ENCODE measurements at places on chromosomes 12 and 14.

- no peak for DNase-seq
Observed at GRCh38 chr12:63450816-63451215, 217.5 kb downstream of the DPY19L2 start.

- DNase-seq: no peak
Observed at GRCh38 chr12:3279415-3279780, 202.2 kb downstream of the TSPAN9 start.

GRCh38 chr12:26520869-26521268 is 312.1 kb downstream of the ITPR2 start:
- no peak for DNase-seq

DNA sequence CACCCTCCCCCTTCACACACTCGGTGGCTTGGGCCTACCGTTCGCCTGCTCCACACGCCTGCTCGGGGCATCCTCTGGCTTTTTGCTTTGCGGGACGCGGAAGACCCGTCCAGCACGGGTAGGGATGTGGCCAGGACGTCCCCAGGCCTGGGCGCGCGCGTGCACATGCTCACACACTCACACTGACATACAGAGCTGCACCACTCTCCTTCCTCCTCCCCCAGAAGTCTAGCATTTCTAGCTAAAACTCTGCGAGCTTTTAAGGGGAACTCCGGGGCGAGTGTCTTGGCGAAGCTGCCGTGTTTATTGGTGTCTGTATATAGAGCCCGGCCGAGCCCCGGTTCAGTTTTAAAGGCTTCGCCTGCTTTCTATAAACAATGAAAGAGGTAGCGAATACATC is 5.0 kb downstream of the TBX5 start:
- DNase-seq: no peak

DNA sequence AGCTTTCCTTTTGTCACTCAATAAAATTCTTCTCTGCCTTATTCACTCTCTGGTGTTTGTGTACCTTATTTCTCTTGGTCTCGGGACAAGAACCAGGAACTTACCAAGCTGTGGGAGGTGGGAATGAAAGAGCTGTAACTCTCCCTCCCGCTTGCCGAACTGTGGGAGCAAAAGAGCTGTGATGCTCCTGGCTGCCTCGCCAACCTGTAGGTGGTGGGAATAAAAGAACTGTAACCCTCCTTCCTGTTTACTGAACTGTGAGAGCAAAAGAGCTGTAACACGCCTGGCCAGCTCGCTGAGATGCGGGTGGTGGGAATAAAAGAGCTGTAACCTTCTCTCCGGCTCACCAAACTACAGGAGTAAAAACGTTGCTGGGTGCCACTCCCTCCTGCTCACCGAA is 314.1 kb upstream of the LRIG3 start:
- no peak for DNase-seq

- DNase-seq: no peak
Observed at GRCh38 chr12:120039711-120040110, 50.7 kb downstream of the BICDL1 start.

DNA sequence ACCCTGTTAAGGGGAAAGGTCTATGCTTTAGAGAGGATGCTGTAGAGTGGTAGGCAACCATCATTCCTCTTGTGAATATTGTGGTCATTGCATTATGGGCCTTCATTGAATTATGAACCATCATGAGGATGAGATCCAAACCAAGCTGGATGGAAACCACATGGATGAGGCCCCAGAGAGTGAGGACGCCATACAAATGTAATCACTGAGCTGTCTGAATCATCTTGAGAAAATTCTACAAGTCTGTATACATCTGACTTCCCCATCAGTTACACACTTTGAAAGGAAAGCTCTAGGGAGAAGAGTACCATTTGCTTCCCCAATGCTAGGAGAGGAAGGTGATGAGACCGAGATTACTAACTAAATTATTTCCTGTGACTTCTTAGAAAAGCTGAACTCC is 172.9 kb downstream of the CACNA1C start:
- no peak for DNase-seq

- no peak for DNase-seq
Observed at GRCh38 chr14:53231171-53231570, 78.0 kb upstream of the DDHD1 start.

GRCh38 chr14:77554207-77554606 is 55.6 kb upstream of the ISM2 start:
- no peak for DNase-seq

DNA sequence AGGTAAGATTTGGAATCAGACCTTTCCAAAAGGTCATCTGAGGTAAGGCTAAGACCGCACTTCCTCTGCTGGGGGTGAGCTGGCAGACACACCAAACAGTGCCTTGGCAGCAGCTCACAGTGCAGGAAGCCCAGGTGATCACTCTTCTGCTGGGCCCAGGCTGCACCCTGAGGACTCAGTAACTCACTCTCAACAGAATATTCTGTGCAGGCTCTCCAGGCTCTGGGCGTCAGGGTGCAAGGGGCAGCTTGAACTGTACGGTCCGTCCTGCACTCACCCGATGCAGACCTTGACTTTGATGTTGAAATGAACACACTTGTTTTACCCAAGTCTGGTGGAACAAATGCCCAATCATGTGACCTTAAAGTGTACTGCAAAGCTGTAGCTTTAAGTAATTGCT is 6.0 kb downstream of the ALKBH2 start:
- DNase-seq: no peak

DNA sequence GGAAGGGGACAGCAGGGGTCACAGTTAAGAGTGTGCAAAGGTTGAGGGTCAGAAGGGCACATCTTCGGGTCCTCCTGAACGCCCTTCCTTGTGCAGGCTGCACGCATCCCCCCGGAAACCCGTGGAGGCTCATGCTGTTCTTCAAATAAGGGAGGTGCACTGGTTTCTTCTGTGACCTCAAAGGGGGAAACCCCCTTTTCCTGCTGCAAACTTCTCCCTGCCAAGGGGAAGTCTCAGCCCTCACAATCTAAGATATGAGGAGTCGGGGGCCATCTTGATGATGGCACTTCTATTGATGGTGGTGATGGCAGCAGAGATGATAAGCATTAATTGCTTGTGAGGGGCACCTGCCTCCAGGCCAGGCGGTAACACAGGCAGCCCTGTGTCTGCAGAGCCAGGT is 40.0 kb downstream of the ISCA2 start:
- DNase-seq: no peak

- DNase-seq: peak; percentile 11
Observed at GRCh38 chr12:9364224-9365176, 156.3 kb upstream of the PZP start.

DNA sequence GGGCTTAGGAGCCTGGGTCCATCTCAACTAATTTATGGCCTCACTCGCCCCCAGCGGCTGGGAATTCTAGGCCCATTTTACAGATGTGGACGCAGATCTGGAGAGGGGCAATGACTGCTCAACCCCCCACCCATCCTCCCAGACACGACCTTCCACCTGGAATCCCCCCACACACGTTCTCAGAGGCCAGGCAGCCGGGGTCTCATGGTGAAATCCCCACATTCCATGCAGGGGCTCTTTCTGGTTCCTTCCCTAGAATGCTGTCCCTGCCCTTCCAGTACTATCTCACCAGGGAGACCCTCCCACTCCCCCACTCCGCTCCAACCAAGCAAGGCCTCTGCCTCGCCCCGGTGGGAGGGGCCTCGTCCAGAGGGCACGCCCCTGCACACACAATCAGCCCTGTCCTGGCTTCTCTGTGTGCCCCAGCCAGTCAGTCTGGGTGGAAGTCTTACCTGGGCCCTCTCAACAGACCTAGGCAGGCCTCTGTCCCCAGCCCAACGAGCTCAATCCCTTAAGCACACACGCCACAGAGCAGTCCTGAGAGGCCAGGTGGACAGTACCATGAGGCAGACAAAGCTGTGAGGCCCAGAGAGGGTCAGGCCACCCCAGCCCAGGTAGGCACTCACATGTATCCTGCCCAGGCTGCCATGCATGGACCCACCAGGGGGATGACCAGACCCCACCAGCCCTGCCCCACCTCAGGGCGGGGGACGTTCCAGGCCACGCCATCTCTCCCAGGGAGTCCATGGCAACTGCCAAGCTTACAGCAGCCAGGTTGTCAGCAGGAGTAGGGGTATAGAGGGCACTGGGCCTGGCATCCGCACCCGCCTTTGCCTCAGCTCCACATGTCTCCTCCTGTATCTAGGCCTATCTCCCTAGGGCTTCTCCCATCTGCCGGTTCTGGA is 1.3 kb upstream of the ANKRD9 start:
- no peak for DNase-seq

GRCh38 chr12:76547526-76547925 is 12.0 kb downstream of the OSBPL8 start:
- no peak for DNase-seq

DNA sequence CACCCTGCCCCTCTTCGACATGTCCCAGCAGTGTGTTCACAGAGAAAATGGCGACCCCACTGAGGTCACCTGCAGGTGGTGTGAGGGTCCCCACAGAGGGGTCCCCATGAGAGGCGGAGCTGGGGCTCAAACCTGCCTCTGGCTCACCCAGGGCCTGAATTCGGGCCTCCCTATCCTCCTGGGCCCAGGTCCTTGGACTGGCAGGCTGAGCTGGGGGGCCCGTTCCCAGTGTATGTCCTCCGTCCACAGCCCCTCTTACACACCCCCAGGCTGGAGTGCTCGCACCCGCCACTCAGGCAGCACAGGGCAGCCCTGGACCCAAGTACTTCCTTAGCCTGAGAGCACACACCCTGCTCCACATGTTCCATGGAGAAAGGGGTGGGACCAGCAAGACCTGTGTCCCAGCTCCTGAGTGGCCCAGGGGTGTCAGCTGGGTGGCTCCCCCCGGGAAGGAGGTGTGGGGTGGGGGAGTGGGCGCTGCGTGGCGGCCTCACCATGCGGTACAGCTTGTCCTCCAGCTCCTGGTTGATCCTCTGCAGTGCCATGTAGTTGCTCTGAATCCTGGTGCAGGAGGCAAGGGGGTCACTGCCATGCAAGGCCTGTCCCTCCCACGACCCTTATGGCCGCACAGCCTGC is 42.6 kb downstream of the BEGAIN start:
- DNase-seq: no peak
